ENCODE measurements at places on chromosomes 1 and 21.
A peak's percentile ranks its signal among the peaks of the same experiment; 100 is the strongest.

DNA sequence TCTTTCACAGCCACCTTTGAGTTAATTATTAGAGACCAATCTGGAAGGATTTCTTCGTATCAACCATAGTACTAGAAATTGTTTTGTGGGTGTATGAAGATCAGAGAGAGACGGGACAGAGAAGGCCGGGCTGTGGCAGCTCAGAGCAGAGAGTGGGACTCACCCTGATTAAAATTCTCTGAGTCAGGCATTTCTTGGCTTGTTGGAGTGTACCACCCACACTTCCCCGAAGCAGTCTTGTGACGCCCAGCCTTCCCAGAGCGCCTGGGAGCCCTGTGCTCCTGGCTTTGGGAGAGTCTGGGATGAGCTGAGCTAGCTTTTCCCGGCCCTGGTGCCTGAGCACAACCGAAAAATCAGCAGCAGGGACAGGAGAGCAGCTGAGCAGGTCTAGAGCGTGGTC is 19.4 kb downstream of the PLEKHM2 start:
- H3K36me3 ChIP-seq, result peaks cover 10% of the 10 kb centered on the region
- peaks cover 17% of the 10 kb centered on the region for H3K4me1 ChIP-seq
- H3K4me3 ChIP-seq, result no peak overlapping the region
- peak overlapping the region; percentile 88 for H3K27ac ChIP-seq
- DNase-seq, result no peak
- no peaks in the 10 kb centered on the region for H3K27me3 ChIP-seq

DNA sequence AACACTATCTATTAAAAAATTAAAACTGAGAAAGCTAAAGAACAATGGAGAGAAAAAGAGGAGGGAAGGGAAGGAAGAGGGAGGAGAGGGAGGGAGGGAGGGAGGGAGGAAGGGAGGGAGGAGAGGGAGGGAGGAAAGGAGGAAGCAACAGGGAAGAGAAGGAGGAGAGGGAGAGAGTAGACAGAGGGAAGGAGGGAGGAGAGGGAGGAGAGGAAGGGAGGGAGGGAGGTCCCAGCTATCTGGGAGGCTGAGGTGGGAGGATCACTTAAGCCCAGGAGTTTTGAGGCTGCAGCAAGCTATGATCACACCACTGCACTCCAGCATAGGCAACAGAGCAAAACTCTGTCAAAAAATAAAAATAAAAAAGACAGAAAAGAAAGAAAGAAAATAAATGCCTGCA is 16.5 kb downstream of the ZBTB17 start:
- no peak overlapping the region for H3K27ac ChIP-seq
- no peaks in the 10 kb centered on the region for H3K36me3 ChIP-seq

DNA sequence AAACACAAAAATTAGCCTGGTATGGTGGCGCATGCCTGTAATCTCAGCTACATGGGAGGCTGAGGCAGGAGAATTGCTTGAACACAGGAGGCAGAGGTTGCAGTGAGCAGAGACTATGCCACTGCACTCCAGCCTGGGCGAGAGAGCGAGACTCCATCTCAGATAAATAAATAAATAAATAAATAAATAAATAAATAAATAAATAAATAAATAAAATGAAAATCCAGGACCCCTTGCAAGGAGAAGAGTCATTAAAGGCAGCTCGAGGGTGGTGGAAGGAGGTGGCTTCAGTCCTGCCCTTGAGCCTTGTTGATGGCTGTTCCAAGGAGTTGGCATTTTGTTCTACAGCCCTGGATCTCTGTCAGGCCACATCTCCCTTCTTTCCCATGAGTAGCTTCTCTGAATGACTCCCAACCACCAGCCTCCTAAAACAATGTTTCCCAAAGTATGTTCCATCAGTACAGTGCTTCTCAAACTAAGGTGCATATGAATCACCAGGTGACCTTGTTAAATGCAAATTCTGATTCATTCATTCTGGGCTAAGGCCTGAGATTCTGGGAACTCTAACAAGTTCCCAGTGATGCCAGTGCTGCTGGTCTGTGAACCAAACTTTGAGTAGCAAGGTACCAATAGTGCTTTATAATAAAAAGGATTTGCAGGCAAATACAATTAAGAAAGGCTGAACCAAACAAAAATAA is 99.0 kb downstream of the KCNN3 start:
- peaks cover 21% of the 10 kb centered on the region for H3K4me1 ChIP-seq
- H3K27me3 ChIP-seq, result peaks cover 21% of the 10 kb centered on the region
- no peak overlapping the region for H3K4me3 ChIP-seq
- DNase-seq, result no peak
- H3K36me3 ChIP-seq, result no peaks in the 10 kb centered on the region
- H3K27ac ChIP-seq, result no peak overlapping the region

DNA sequence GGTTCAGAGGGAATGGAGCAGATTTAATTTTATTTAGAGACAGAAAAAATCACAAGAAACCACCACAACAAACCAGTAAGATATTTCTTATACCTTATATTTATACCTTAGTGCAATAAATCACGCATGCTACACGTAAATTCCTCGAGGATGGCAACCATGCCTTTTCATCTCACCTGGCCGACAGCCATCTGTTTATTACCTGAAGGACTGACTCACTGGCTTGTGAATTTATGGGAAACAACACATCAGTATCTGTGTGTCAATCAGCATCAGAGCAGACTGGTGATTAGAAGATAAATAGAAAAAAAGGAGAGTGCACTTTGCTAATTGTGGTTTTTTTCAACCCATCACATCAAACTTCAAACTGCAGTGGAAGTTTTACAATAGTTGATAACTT is 58.4 kb downstream of the S1PR1 start:
- peaks cover 11% of the 10 kb centered on the region for H3K27me3 ChIP-seq
- no peak for DNase-seq
- H3K36me3 ChIP-seq, result no peaks in the 10 kb centered on the region
- H3K27ac ChIP-seq, result no peak overlapping the region

DNA sequence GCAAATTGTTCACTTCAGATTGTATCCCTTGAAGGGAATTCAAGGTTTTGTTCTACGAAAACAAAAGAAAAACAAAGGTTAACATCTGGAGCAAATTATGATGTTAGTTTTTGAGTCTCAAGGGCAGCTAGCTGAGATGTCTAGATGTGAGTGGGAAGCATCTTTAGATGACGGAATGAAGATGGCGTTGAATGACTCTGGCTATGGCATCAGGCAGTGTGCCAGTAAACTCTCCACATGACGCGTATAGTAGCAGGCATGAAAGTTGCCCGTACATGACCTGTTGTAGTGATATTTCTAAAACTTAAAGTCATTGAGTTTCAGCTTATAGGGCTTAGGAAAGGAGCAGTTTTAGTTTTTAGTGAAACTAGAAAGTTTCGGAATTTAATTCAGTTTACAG is 12.3 kb upstream of the SDC3 start:
- H3K36me3 ChIP-seq, result no peaks in the 10 kb centered on the region
- no peaks in the 10 kb centered on the region for H3K27me3 ChIP-seq
- H3K27ac ChIP-seq, result no peak overlapping the region
- H3K4me3 ChIP-seq, result no peak overlapping the region

- DNase-seq, result no peak
- H3K4me1 ChIP-seq, result no peaks in the 10 kb centered on the region
- H3K4me3 ChIP-seq, result no peak overlapping the region
- H3K27ac ChIP-seq, result no peak overlapping the region
Measured at GRCh38 chr1:147800804-147801203, 40.4 kb upstream of the GJA5 start.

DNA sequence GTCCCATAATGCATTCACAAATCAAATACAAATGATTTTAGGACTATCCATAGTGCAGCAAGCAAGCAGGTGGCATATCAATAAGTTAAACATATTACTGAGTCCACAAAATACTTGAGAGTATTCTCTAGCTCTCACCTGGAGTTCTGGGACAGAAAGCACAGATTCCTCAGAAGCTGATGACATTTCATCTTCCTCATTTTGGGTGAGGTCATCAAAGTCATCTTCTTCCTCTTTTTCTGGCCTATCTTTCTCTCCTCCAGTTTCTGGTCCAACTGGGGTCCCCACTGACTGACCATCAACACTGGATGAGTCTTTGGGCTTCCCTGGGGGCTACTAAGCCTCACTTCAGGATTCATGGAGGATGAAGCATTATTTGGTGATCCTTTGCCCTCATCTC is 38.9 kb downstream of the YY1AP1 start:
- DNase-seq, result no peak
- peaks cover 28% of the 10 kb centered on the region for H3K4me1 ChIP-seq
- H3K4me3 ChIP-seq, result no peak overlapping the region

DNA sequence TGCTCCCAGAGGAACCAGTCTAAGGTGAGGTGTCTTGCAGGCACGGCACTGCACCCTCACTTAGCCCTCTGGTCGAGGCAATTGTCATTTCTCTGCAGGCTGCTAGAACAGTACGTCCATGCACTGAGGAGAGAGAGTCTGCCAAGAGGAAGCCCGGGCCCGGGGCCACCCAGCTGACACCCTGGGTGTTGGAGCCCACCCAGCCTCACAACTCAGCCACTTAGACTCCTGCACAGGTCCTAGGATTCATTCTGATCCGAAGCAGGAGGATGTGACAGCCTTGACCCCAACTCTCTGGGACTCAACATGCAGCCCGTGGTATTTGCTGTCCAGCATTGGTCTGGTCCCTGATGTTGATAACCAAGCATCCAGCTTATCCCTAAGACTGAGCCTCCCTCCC is 111.9 kb downstream of the ADSS2 start:
- H3K36me3 ChIP-seq, result no peaks in the 10 kb centered on the region
- no peak overlapping the region for H3K27ac ChIP-seq
- H3K4me3 ChIP-seq, result no peak overlapping the region
- no peaks in the 10 kb centered on the region for H3K27me3 ChIP-seq
- H3K4me1 ChIP-seq, result peaks cover 6% of the 10 kb centered on the region
- DNase-seq, result no peak

Data from mesothelial cell of epicardium (in vitro differentiated cells).